IMR-90 (cell line): ENCODE measurements at places on chromosomes 12 and 14. TPM values are rescaled to one million over a fixed set of nuclear protein-coding genes. Genes with fewer than 3 reads are reported as not detected.

The COCH gene
- total RNA-seq: 0.18 and 0.28 TPM in 2 replicates

DNA sequence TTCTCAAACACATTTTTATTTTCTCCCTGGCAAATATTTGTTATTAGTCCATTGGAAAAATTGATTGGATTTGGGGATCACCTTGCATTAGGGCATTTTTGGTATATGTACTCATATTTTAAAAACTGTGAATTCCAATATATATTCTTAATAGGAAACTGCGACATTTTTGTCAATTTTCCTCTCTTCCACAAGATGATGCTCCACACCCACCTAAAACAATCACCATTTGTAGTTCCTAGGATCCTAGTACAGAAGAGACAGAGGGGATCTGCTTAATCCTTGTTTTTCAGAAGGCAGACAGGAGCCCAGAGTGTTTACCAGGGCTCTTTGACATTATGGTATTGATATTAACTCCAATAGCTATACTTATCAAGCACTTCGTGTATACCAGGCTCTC lies 22.8 kb upstream of the OASL start:
- no peaks in the 10 kb centered on the region for H3K36me3 ChIP-seq
- H3K27me3 ChIP-seq: peaks cover 10% of the 10 kb centered on the region
- DNase-seq: peak; percentile 13

DNA sequence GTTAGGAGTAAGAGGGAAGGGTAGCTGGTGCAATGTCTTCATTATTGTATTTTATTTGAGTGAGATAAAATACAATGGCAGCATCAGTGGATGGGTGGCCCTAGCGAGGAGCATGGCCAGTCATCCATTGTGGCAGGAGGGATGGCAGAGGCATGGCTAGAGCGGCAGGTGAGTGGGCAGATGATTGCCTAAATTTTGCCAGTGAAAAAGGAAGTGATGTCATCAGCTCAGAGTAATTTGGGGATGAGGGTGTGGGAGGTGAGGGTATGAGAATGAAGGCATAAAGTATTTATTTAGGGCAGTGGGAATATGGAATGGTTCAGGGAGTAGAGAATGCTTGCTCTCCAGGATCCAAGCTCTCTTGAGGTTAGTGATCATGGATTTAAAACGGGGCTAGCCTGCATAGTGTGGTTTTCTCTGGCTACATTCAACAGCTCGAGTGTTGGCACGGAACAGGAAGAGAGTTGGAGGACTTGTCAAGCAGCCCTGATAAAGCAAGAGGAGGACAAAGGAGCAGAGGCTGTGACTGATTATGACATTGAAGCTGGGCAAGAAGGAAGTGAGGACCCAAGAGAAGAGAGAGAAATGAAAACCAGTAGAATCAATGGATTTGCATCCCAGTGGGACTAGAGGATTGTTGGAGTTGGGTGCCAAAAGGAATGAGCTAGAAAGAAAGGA lies 18.7 kb upstream of the SERPINA6 start:
- no peaks in the 10 kb centered on the region for H3K27me3 ChIP-seq
- no peak overlapping the region for H3K4me3 ChIP-seq
- no peaks in the 10 kb centered on the region for H3K36me3 ChIP-seq
- peaks cover 8% of the 10 kb centered on the region for H3K4me1 ChIP-seq
- H3K27ac ChIP-seq: no peak overlapping the region
- no peak for DNase-seq

GRCh38 chr14:95551435-95551834 lies 16.6 kb downstream of the GLRX5 start:
- DNase-seq: no peak
- H3K36me3 ChIP-seq: peaks cover 2% of the 10 kb centered on the region; the same call in 1 of the 2 replicates
- H3K27me3 ChIP-seq: no peaks in the 10 kb centered on the region

DNA sequence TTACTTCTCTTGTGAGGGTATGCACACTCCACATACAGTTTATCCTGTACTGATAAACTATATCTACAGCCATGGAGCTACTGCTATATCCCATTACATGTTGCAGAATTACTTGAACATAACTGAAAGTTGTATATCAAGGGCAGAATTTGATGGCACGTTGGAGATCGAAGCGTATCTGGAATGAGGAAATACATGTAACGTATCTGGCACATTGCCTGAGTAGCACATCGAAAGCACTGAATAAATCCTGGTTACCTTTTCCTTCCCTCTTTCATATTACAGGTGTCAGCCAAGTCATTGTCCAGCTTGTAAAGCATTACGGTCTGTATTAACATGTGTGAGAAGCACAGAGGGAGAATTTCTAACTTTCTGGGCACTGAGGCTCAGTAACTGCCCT lies 42.1 kb upstream of the LIN7A start:
- H3K27ac ChIP-seq: no peak overlapping the region
- no peak for DNase-seq
- H3K4me1 ChIP-seq: no peaks in the 10 kb centered on the region
- H3K27me3 ChIP-seq: no peaks in the 10 kb centered on the region
- H3K36me3 ChIP-seq: no peaks in the 10 kb centered on the region

The HOXC9 gene
- total RNA-seq: not detected in 2 replicates

DNA sequence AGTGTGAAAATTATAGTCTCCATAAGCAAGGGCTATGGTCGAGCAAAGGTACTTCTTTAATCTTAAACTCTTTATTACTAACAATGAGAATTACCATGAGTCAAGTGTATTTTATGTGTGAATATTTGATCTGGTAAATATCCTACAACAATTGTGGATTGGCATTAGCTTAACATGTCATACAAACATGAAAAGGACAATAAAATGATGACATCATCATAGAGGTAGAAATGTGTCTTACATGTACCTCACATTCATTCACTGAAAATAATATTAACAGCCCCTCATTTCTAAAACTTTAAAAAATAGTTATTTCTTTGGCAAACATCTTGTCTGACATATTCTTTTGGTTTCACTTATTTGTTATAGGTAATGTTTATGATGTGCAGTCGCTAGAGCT lies 355.0 kb downstream of the NAV3 start:
- H3K27ac ChIP-seq: no peak overlapping the region
- no peak overlapping the region for H3K4me3 ChIP-seq
- peaks cover 5% of the 10 kb centered on the region for H3K36me3 ChIP-seq
- peaks cover 6% of the 10 kb centered on the region; the same call in 1 of the 2 replicates for H3K4me1 ChIP-seq

DNA sequence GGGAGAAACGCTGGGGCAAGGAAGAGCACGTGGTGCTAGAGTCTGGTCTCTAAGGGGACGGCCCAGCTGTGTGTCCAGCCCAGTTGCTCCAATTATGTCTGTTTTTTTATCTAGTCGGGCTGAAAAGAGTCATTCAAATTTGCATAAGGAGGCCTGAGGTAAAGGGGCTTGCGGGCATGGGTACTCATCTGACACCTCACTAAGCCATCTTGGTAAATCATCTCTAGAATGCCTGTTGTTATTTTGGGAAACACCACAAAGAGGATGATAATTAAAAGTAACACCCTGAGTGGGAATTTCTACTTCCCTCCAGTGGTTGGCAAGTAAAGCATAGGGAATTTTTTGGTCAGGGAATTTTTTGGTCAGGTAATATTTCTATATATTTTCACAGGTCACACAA lies 196.1 kb upstream of the ALG10B start:
- no peaks in the 10 kb centered on the region for H3K27me3 ChIP-seq
- H3K27ac ChIP-seq: no peak overlapping the region
- no peak for DNase-seq
- H3K4me3 ChIP-seq: no peak overlapping the region
- no peaks in the 10 kb centered on the region for H3K36me3 ChIP-seq

DNA sequence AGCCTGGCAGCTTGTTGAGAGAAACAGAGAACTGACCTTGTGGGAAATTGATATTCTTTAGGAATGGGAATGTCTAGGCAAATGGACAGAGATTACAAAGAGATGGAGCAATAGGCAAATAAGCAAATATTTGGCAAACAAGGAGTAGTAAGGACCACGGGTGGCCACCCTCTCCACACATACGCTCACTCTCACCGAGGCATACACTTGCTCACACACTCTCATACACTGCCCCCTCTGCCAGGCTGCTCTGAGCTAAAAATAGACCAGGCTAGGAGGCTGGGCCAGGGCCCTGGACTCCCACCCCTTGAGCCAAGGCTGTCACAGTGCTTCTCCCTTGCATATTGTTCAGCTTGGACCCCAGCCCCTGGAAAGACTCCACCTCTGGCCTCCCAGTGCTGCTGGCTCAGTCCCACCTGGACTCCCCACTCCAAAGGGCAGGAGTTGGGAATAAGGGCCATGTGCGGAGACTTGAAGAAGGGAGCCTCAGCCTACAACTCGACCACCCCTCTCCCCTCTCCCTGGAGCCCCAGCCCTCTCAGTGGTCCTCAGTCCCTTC lies 1.1 kb downstream of the PPP1R1A start:
- no peak overlapping the region for H3K27ac ChIP-seq
- DNase-seq: no peak
- peaks cover 79% of the 10 kb centered on the region for H3K27me3 ChIP-seq
- H3K4me1 ChIP-seq: no peaks in the 10 kb centered on the region
- no peak overlapping the region for H3K4me3 ChIP-seq
- H3K36me3 ChIP-seq: no peaks in the 10 kb centered on the region

DNA sequence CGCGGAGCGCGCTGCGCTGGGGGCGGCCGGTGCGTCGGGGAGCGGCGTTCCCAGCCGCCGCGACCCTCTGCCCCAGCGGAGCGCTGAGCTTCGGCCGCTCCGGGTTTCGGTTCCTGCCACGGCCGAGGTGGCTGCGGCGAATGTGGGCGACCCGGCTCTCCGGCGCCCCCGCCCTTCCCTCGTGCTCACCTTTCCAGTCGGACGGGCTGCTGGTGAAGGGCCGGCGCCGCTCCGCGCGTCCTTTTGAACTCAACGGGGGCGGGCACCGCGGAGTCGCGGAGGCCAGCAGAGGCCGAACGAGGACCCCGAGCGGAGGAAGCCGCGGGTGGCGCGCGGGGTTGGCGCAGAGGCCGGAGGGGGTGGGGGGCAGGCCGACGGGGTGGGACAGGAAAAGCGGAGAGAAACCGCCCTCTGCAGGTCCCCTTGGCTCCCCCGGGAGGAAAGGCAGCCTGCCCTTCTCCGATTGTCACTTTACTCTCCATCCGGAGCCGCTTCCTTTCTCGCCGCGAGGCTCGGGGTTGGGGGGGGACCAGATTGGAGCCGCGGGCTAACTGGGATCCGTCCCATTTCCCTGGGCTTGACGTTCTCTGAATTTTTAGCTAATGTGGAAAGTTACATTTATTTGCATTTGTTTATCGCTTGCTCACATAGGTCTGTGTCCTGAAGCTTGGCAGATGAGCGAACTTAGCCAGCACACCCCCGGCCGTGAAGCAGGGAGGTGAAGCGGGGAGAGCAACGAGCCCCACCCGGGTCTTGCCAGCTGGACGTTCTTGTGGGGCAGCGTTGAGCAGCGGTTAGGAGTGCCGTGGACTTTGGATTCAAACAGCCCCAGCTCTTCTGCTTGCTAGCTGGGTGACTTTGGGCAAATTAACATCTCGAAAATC lies at the start of gene SMAGP:
Gene SMAGP (minus strand): TSS at position 349 of the 884 bp plus-strand sequence. CDS start 1,137 bp downstream, outside the sequence.
- DNase-seq: peak; percentile 21
- peak within 1 kb of the TSS; percentile 74 for H3K4me3 ChIP-seq
- no peaks in the 10 kb centered on the region for H3K36me3 ChIP-seq

DNA sequence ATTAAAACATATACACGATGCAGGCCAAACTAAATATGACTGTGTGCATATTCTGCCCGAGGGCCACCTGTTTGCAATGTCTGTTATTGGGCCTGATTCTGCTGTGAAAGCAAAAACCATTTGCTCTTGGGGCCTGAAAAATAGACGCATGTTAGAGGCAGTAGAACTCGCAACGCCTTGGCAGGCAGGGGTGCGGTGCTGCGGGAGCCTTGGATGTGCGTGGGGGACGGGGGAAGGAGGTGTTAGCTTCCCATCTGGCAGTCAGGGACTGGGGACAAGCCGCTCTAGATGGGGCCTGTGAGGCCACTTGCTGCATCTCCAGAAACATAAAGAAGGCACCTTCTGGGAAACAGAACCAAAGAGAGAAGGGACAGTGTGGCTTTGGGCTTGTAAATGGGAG lies 216.3 kb downstream of the PHETA1 start:
- no peaks in the 10 kb centered on the region for H3K36me3 ChIP-seq
- DNase-seq: no peak
- no peaks in the 10 kb centered on the region for H3K4me1 ChIP-seq
- peaks cover 7% of the 10 kb centered on the region for H3K27me3 ChIP-seq

GRCh38 chr12:18224745-18225144 lies 36.6 kb upstream of the PIK3C2G start:
- DNase-seq: peak; percentile 5
- H3K4me1 ChIP-seq: no peaks in the 10 kb centered on the region
- H3K4me3 ChIP-seq: no peak overlapping the region
- H3K27me3 ChIP-seq: no peaks in the 10 kb centered on the region

DNA sequence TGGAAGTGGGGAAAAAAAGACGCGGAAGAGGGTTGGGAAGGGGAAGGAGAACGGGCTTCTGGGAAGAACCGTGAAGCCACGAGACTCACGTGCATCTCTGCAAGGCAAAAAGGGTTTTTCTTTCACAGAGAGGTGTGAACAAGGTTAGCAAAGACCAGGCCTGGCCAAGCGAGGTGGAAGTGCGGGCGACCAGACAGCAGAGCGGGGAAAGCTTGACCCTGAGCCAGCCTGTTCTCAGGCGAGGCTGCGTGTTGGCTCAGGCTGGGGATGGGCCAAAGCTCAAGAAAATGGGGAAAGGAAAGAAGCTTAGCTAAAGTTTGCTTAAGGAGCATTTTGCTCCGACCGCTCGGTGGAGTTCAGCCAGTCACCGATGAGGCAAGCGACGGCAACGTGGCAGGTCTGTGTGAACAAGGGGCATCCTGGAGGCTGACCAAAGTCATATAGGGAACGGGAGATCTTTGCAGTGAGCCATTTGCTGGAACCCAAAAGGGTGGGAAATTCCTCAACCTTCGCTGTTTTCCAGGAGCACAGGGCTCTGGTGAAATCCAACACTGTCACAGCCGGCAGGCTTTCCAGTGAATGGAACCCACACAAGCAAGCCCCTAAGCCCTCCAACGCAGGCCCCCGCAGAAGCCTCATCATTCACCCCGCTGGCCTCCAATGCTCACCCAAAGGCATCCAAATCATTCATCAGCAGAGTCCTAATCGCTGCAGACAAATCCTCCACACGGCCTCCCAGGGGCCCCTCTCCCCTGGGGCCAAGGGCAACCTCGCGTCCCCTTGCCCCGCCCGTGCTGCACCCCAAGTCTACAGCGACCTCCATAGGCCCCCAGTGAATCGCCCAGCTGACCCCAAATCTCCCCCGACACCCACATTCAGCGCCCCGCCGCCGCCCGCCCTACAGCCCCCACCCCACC lies 754 bp downstream of the ZNF605 start:
- H3K4me3 ChIP-seq: peak overlapping the region; percentile 90
- peak overlapping the region; percentile 72 for H3K27ac ChIP-seq
- peaks cover 6% of the 10 kb centered on the region for H3K4me1 ChIP-seq
- H3K36me3 ChIP-seq: peaks cover 5% of the 10 kb centered on the region
- peak; percentile 67 for DNase-seq
- H3K27me3 ChIP-seq: no peaks in the 10 kb centered on the region

GRCh38 chr12:112308652-112309051 lies 73.6 kb downstream of the HECTD4 start:
- H3K36me3 ChIP-seq: peaks cover 6% of the 10 kb centered on the region; the same call in 1 of the 2 replicates
- peaks cover 2% of the 10 kb centered on the region; the same call in 1 of the 2 replicates for H3K4me1 ChIP-seq
- no peak overlapping the region for H3K4me3 ChIP-seq
- H3K27ac ChIP-seq: no peak overlapping the region
- no peaks in the 10 kb centered on the region for H3K27me3 ChIP-seq

DNA sequence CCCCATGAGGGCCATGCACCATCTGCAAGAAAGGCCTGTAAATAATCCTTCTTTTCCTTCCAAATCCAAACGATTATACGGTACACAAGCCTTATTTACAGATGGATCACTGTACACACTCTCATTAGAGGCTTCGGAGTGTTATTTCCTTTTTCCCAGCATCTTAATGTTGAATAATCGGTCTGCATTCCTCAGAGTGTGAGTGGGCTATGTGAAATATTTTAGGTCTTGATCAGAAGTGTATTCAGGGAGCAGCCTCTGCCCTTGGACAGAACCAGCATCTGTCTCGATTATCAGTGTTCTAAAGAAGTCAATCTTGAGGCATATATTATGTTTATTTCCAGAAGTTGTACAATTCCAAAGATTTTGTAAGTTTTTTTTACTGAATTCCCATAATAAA lies 340.6 kb downstream of the SEC23A start:
- H3K36me3 ChIP-seq: no peaks in the 10 kb centered on the region
- DNase-seq: no peak
- no peak overlapping the region for H3K4me3 ChIP-seq
- no peak overlapping the region for H3K27ac ChIP-seq
